Stimulated activated naive CD4-positive, alpha-beta T cell treated with Interleukin-2 at 50 U/mL for 16 hours (primary cell): ENCODE measurements at places on chromosomes 16 and 17.

- no peak for DNase-seq
Measured at GRCh38 chr17:59424331-59424730, 92.9 kb downstream of the YPEL2 start.

GRCh38 chr17:49028271-49028670 lies 31.1 kb downstream of the IGF2BP1 start:
- DNase-seq: no peak

- no peak for DNase-seq
Measured at GRCh38 chr16:28616636-28617035, 6.8 kb upstream of the SULT1A1 start.

DNA sequence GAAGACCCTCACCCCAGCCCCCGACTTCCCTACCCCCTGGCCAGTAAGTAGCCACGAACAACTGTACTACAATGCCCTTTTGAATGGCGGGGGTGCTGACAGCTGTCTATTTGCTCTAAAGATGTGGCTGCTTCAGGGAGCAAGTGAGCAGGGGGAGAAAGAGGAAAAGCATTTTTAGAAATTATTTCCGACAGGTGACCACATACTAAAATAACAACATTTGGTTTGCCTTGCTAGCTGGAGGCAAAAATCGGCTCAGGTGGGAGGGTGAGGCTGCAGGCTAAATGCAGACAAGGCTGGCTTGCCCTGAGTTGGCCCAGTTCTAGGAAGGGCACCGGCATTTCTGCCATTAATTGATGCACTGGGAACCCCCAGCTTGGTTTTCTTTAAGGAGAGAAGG lies 188.5 kb downstream of the XYLT1 start:
- no peak for DNase-seq

DNA sequence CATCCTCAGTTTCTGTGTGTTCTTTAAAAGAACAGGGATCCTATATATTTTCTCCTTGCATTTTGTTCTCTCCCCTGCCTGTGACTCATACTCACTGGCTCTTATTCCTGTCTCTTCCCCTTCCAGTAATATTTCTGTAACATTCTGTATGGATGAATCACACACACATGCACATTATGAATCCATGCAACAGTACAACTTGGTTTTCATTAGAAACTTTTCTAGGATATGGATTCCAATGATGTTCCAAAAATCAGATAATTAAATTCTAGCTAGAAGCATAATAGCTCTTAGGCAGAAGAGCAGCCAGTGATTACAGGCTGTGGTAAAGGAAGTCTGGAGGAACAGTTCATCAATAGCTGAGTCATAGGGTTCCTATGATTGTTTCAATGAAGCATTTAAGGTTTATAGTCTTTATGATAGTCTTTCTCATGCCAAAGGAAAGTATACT lies 119.6 kb upstream of the PMFBP1 start:
- DNase-seq: no peak

- DNase-seq: no peak
Measured at GRCh38 chr16:30946671-30947540, 2.0 kb upstream of the ORAI3 start.

- DNase-seq: no peak
Measured at GRCh38 chr17:61122326-61122913, 277.2 kb upstream of the TBX2 start.

GRCh38 chr17:14780097-14780651 lies 479.3 kb downstream of the HS3ST3B1 start:
- no peak for DNase-seq

- DNase-seq: no peak
Measured at GRCh38 chr16:51236583-51236982, 85.5 kb upstream of the SALL1 start.
